SHP77 treated with DMSO at 0.1 percent for 48 hours (cell line): ENCODE measurements at places on chromosomes 5 and 9.

GRCh38 chr9:133576875-133577736 is 32.1 kb downstream of the FAM163B start:
- DNase-seq: no peak

DNA sequence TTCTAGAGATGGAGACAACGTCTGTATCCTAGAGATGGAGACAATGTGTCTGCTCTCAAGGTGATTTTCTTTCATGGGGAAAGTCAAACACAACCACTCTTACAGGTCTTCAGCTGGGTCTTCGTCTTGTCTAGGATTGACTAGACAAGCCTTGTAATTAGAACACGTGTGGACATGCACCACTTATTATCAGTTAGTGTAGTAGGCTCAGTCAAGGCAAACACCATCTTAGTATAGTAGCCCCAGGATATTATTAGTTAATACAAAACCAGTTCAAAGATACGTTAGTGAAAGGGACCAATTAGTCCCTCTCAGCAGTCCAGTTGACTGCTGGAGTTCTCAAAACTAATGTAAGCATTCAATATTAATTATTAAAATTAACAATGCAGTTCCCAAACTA is 15.1 kb upstream of the CCL28 start:
- DNase-seq: no peak

DNA sequence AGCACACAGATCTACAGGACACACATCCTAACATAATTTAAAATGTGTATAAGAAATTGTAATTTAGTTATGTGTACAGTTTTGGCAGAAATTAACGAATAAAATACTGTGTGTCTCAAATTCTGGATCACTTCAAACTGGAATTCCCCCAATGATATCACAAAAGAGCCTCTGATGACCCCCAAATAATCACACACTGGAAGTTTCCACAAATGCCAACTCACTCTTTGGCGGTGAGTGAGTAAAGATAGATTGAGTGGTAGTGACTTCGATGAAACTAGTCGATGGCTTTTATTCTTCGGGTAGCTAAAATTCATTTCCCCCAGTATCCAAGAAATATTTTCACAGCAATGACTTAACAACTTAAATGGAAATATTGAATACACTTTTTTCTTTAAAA is 2.2 kb downstream of the ZNF366 start:
- DNase-seq: no peak

- no peak for DNase-seq
Measured at GRCh38 chr9:33196736-33197135, 29.6 kb upstream of the B4GALT1 start.

DNA sequence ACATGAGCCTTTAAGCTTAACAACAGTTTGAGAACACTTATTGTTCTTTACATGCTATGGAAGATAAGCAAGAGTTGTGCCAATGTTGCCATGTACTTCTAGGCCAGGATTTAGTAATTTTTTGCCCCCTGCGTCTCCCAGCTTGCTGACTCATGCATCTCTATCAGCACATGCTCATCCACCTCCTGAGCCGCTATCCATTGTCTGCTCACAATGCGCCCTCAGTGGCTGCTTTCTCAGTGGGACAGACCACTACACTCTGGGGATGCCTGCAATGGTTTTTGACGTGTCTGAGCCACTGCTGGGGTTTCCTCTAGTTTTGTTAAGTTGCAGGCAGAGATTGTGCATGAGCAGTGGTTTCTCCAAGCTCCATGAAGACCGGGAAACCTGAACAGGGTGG is 50.9 kb upstream of the PHF2 start:
- no peak for DNase-seq

GRCh38 chr9:70639853-70640814 is 225.7 kb upstream of the KLF9 start:
- DNase-seq: no peak
